ENCODE measurements at places on chromosomes 4 and X.

- DNase-seq: no peak
Observed at GRCh38 chr4:7338876-7339623, 95.7 kb downstream of the PSAPL1 start.

GRCh38 chrX:104135677-104136076 is 21.1 kb downstream of the SLC25A53 start:
- DNase-seq: no peak

DNA sequence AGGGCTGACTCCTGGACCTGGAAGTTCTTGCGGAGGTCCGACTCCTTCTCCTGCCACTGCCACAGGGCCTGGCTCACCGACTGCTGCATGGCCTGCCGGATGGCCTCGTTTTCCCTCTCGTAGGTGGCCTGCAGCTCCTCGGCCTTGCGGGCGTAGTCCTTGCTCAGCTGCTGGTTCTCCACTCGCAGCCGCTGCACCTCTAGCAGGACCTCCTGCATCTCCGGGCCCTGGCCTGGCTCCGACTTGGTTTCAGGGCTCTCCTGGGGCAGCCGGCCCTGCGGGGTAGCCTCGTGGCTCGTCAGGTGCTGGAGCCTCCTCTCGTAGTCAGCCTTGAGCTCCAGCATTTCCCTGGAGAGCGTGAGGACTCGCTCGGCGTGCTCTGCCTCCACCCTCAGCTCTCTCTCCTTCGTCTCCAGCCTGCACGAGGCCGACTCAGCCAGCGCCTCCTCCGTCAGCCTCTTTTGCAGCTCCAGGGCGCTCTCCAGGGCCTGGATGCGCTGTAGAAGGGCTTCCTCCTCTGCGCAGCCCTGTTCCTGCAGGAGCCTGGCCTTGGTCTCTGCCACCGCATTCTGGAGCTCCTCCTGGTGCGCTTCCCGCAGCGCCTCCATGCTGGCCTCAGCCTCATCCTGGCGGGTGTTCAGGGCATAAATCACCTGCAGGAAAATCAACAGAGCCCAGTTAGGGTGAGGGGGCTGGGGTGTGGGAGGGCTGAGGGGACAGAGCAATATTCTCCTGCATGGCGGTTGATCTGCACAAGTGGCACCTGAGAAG is 72.2 kb downstream of the FAM184B start:
- no peak for DNase-seq

DNA sequence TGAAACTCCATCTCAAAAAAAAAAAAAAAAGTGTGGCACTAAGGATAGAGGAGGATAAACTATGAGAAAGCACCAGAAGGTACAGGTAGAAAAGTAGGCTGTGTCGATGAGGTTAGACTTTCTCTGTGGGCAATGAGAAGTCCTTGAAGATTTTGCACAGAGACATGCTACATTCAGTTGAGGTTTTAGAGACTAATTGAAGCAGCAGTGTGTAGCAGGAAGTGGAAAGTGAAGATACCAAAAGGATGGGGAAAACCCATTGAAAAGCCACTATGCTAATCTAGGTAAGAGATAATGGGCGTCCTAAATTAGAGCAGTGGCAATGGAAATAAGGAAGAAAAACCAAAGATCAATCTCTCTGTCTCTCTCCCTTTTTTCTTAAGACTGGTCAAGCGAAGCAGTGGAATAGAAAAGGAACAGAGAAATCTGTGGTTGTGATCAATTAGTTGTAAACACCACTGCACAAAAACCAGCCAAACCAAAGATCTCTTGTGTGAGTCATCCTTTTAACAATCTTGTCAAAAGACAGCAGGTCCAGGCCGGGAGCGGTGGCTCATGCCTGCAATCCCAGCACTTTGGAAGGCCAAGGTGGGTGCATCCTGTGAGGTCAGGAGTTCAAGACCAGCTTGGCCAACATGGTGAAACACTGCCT is 3.5 kb downstream of the SPINK2 start:
- DNase-seq: no peak

DNA sequence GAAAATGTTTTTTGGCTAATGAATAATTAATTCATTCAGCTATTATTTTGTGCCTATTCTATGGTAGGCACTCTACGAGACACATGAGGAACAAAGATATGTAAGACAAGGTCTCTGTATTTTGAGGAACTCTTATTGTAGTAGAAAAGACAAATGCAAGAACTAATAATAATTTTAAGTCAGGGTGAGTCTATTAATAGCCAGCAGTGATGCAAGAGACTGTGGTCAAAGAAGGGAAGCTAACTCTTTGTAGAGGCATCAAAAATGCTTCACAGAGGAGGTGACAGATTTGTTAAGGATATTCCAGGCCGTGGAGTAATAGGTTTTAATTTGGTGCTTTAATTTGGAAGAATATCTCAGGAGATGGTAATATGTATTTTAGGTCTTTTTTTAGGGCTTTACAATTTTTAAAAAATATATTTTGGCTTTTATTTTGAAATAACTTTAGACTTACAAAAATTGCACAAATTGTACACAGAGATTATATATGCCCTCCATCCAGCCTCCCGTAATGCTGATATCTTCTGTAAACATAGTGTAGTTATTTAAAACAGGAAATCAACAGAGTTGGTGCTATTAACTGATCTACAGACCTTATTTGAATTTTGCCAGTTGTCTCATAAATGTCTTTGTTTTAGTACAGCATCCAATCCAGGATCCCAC is 48.1 kb downstream of the DCLK2 start:
- peak; percentile 15 for DNase-seq

- peak; percentile 1 for DNase-seq
Observed at GRCh38 chrX:93420525-93421082, 252.8 kb downstream of the NAP1L3 start.

DNA sequence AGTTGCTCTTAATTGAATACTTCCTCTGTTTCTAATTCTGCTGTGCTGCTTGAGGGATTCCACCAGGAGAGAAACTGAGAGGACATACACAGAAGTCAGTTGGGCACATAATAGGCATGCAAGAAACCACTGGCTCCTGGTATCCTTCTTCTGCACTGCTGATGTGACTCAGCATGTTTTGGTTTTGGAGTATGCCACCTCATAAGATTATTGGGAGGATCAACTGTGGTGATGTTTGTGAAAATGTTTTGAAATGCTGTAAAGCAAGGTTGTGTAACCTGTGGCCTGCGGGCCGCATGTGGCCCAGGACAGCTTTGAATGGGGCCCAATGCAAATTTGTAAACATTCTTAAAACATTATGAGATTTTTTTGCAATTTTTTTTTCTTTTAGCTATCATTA is 119.6 kb downstream of the GATB start:
- DNase-seq: no peak

- DNase-seq: no peak
Observed at GRCh38 chrX:108224218-108224617, 132.6 kb downstream of the ATG4A start.

- no peak for DNase-seq
Observed at GRCh38 chr4:99749445-99750391, 66.9 kb upstream of the DAPP1 start.

DNA sequence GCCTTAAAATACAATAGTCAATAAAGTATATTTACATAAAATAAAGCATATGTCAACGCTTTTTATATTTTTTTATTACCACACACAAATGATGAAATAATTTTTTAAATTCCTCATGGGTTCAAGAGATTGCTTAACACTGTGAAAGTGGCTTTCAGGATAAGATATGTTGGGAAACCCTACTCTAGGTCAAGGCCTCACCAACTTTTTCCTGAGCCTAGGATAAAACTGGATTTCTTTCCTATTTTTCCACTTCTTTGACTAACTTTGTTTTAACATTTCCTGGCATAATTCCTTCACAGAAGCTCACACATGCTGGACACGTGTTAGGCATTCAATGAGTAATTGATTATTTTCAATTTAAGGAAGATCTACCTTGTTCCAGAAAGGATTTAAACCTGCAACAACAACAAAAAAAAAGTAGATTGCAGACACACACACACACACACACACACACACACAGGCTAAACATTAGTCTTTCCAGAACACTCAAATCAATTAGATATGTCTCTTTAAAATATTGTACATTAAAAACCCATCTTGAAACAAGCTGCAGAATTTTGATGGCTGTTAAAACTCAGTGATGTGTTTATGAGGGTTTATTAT is 9.1 kb downstream of the KLB start:
- no peak for DNase-seq

GRCh38 chrX:52363247-52363883 is 5.5 kb upstream of the XAGE2 start:
- DNase-seq: peak; percentile 60

DNA sequence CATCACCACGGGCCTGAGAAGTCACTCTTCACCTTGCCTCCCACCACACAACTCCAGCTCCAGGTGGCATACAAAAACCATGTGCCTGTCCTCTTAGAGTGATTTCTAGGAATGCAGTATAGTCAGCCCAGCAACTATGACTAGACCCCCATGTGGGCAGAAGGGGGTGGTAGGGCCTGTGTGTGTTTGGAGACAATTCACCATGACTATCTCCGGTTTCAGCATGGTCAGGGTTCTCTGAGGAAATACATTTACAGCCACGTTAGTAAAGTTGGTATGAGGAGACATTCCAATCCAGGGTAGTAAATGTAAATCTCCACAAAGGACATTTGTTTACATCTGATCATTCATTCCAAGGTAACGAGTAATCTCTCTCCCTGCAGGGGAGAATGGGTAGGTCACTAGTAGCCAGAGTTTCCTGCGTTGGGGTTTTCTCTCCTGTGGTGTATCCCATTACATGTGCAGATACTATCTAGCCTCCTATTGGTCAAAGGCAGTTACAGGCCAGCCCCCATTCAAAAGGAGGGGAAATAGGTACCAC is 4.2 kb upstream of the MTMR1 start:
- no peak for DNase-seq

DNA sequence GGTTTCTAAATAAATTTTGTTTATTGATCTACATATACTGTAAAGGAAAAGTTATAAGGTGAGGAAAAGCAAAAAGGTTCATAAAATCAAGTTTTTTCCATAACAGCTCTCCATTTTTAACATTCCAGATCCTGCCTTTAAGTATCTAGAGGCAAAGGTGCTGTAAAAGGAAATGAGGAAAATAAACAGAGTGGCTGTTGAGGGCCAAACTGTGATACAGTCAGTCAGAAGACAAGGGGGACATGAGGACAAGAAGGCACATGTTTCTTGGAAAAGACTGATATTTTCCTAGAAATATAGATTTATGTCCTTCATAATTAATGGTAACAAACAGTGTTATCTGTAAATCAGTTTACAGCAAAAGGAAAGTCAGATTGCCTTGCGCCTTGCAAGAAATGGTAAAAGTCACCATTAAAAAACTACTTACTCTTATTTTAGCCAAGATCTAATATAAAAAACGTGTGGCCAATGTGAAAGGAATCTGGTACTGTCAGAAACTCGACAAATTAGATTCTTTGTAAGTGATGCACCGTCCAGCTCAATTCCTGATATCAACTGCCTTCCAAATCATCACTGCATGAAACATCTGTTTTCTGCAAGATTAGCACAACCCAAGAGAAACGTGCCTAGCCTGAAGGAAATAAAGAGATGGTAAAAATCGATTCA is 34.0 kb upstream of the VEGFD start:
- no peak for DNase-seq

DNA sequence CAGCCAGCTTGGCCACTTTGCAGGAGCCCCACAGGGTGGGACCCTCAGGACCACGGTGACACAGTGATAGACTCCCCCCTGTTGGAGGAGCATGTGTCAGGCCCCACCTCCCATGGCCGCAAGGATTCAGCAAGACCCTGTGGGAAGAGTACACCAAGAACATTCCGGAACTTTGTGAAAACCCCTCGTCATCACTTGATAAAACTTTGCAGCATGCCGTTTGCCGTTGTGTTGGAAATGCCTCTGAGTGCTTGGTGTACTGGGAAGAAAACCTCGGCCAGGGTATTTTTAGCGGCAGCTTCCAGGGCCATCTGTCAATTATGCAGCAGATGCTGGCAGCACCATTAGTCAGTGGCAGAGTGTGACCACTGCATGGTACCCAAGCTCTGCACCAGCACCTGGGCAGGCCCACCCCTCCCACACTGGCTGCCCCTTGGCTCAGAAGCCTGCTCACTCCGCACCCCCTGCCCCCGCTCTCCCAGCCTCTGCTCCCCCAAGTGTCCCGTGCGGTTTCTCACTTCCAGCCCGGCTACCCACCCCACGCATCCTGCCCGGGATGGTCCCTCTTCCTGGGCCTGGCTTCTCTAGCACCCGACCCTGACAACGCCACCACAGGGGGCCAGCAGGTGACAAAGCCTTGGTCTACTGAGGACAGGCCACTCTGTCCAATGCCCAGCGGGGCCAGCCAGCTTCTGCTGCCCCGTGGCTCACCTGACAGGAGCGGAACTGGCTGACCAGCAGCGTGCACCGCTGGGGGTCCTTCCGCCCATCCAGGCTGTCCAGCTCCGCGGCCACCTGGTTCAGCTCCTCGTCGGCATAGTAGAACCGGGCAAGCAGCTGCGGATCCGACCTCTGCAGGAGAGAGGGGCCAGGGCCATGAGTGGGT is 65.0 kb downstream of the ZFYVE28 start:
- no peak for DNase-seq

DNA sequence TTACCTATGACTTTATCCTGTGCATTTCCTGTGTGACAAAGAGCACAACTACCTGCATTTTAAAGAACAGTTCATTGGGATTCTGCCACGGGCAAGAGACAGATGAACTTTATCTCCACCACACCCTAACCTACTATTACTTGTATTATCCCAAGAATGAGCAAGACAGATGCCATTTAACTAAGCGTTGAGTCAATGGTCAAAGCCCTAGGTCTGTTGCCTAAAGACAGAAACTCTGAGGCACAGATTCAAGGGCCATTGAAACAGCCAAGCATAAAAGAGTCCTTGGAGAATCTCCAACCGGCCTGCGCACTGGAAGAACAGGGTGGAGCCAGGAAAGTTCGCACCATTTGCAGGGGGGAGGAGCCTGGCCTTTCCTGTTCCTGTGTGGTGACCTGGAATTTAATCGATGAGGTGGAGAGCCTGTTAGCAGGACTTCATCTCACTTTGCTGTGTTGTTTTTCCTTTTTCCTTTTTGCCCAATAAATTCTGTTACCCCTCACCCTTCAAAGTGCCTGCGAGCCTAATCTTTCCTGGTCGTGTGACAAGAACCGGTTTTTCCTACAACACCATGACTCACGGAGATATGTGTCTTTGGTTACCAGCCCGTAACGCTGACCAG is 146.4 kb upstream of the DIAPH2 start:
- DNase-seq: peak; percentile 47

- no peak for DNase-seq
Observed at GRCh38 chr4:137676357-137676998, 144.2 kb upstream of the PCDH18 start.

DNA sequence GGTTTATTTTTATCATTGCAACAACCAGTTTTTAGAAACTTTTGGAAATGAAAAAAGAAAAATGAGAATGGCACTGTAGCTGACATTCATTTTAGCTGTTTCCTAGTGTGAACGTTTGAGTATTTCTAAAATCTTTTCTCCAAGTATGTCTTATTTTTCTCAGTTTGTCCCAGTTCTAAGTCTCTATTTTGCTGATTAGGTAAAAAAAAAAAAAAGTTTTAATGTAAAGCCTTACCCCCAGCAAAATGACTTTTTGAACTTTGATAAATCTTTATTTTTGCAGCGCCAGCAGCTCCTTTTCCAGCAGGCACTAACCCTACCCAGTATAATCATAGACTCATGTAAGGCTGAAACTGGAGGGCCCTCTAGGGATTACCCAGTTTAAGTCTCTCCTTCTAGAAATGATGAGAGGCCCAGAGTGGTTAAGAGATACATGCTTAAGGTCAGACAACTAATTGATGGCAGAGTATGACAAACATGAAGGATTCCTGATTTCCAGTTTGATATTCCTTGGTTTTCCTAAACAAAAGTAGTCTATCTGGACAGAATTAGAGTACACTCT is 84.3 kb upstream of the SLC4A4 start:
- no peak for DNase-seq

Data from mucosa of descending colon (tissue), 3 donors.